Psoas muscle (tissue), 8 donors: ENCODE measurements at places on chromosomes 11 and 22. TPM values are rescaled to one million over a fixed set of nuclear protein-coding genes. Genes with fewer than 3 reads are reported as not detected.

- no peaks in the 10 kb centered on the region for H3K36me3 ChIP-seq
- H3K4me1 ChIP-seq = peaks cover 12% of the 10 kb centered on the region
- no peak overlapping the region for H3K4me3 ChIP-seq
- H3K27ac ChIP-seq = no peak overlapping the region
- no peaks in the 10 kb centered on the region for H3K27me3 ChIP-seq
These were observed 32.1 kb downstream of the HSD17B12 start for GRCh38 chr11:43712676-43713075.

- no peak for DNase-seq
- H3K4me1 ChIP-seq = no peaks in the 10 kb centered on the region
- H3K27ac ChIP-seq = no peak overlapping the region
- no peak overlapping the region for H3K4me3 ChIP-seq
- peaks cover 6% of the 10 kb centered on the region for H3K27me3 ChIP-seq
- no peaks in the 10 kb centered on the region for H3K36me3 ChIP-seq
These were observed 156.9 kb upstream of the HSD17B12 start for GRCh38 chr11:43523632-43524031.

ANO5 gene
- total RNA-seq = 42.1 TPM

NCF4 gene
- total RNA-seq = 2.7 TPM

- DNase-seq = no peak
- H3K27ac ChIP-seq = no peak overlapping the region
- no peaks in the 10 kb centered on the region for H3K36me3 ChIP-seq
- no peaks in the 10 kb centered on the region for H3K27me3 ChIP-seq
These were observed 448.0 kb upstream of the FAT3 start for GRCh38 chr11:91776655-91777054.

IGSF9B gene
- 3.4 TPM for total RNA-seq

DDI1 gene
- total RNA-seq = not detected

GRCh38 chr11:134261626-134262488 lies 8.5 kb downstream of the ACAD8 start:
- no peaks in the 10 kb centered on the region for H3K4me1 ChIP-seq
- H3K27me3 ChIP-seq = no peaks in the 10 kb centered on the region
- no peaks in the 10 kb centered on the region for H3K36me3 ChIP-seq

B3GAT3 gene
- total RNA-seq = 11.3 TPM

ABCC8 gene
- 1.4 TPM for total RNA-seq

DNA sequence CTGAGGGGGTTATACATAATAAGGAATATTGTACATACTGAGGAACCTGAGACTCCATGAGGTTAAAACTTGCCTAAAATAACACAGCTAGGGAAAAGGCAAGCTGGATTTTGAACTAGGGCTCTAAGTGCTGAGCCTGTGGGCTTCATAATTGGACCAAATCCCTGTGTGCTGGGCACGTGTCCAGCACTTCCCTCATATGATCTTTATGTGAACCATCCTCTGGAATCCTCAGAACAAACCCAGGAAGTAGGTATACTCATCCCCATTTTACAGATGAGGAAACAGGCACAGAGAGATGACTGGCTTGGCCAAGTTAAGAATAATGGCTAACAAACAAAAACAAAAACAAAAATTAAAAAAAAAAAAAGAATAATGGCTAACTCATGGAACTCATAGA lies 14.9 kb downstream of the RTN4RL2 start:
- no peaks in the 10 kb centered on the region for H3K27me3 ChIP-seq
- DNase-seq = no peak
- H3K36me3 ChIP-seq = no peaks in the 10 kb centered on the region
- H3K4me3 ChIP-seq = no peak overlapping the region

- H3K4me1 ChIP-seq = peaks cover 86% of the 10 kb centered on the region
- peak overlapping the region; percentile 97 for H3K27ac ChIP-seq
- no peaks in the 10 kb centered on the region for H3K27me3 ChIP-seq
- peak overlapping the region; percentile 71 for H3K4me3 ChIP-seq
- peak; percentile 83 for DNase-seq
These were observed 17.5 kb downstream of the USP2 start for GRCh38 chr11:119363851-119364590.

GRCh38 chr11:93520726-93521509 lies 22.3 kb downstream of the SMCO4 start:
- H3K36me3 ChIP-seq = no peaks in the 10 kb centered on the region
- H3K4me1 ChIP-seq = peaks cover 12% of the 10 kb centered on the region
- no peak overlapping the region for H3K4me3 ChIP-seq

DNA sequence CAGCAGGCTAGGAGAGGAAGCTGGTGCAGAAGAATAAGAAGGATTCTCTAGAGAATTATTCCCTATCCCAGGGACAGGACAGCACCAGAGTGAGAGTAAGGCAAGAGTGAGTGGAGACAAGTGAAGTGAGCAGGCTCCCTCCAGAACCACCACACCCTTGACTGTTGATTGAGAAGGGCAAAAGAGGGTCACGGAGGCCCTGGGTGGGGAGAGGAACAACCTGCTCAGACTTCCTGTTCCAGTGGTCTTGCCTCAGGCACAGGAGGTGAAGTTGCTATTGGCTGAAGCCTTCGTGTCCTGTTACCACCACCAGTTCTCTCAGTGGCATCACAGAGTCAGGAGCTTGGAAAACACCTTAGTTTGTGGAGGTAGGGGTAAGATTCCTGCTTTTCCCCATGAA lies 51.7 kb upstream of the CCDC89 start:
- no peak overlapping the region for H3K27ac ChIP-seq
- no peaks in the 10 kb centered on the region for H3K36me3 ChIP-seq
- no peaks in the 10 kb centered on the region for H3K27me3 ChIP-seq
- H3K4me3 ChIP-seq = no peak overlapping the region
- no peaks in the 10 kb centered on the region for H3K4me1 ChIP-seq
- no peak for DNase-seq

ANO3 gene
- not detected for total RNA-seq

DNA sequence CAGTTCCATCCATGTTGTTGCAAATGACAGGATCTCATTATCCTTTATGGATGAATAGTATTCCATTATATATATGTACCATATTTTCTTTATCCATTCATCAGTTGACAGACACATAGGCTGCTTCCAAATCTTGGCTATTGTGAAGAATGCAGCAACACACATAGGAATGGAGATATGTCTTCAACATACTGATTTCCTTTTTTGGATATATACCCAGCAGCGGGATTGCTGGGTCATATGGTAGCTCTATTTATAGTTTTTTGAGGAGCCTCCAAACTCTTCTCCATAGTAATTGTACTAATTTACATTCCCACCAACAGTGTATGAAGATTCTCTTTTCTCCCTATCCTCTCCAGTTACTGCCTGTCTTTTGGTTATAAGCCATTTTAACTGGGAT lies 383.9 kb upstream of the CHORDC1 start:
- no peak overlapping the region for H3K27ac ChIP-seq
- no peak overlapping the region for H3K4me3 ChIP-seq
- no peaks in the 10 kb centered on the region for H3K27me3 ChIP-seq
- no peak for DNase-seq

MAP6 gene
- total RNA-seq = 0.56 TPM

DNA sequence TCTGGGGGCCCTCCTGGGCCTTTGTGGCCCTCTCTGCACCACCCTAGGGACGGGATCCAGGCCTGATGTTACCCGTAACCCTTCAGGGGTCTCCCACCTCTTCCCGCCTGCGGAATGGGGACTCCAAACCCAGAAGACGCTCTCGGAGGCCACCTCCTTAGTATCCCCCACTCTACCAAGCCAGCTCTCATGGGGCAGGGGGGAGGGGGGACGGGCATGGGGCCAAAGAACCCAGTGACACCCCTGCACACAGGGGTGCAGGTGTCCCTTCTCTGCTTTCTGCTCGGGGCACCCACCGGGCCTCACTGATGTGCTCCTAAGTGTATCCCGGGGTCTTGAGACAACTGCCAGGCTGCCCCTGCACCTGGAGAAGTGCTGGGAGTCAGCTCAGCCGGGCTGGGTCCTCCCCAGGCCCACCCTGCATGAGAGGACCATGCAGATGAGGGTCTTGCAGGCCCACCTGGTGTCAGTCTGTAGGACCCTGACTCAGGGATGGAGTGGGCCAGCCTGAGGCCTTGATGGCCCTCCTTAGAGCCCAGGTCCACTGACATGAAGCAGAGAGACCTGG lies 176.9 kb downstream of the IGLL1 start:
- no peaks in the 10 kb centered on the region for H3K36me3 ChIP-seq
- no peak overlapping the region for H3K27ac ChIP-seq
- peaks cover 7% of the 10 kb centered on the region for H3K27me3 ChIP-seq
- H3K4me1 ChIP-seq = no peaks in the 10 kb centered on the region

KCNJ1 gene
- not detected for total RNA-seq

DNA sequence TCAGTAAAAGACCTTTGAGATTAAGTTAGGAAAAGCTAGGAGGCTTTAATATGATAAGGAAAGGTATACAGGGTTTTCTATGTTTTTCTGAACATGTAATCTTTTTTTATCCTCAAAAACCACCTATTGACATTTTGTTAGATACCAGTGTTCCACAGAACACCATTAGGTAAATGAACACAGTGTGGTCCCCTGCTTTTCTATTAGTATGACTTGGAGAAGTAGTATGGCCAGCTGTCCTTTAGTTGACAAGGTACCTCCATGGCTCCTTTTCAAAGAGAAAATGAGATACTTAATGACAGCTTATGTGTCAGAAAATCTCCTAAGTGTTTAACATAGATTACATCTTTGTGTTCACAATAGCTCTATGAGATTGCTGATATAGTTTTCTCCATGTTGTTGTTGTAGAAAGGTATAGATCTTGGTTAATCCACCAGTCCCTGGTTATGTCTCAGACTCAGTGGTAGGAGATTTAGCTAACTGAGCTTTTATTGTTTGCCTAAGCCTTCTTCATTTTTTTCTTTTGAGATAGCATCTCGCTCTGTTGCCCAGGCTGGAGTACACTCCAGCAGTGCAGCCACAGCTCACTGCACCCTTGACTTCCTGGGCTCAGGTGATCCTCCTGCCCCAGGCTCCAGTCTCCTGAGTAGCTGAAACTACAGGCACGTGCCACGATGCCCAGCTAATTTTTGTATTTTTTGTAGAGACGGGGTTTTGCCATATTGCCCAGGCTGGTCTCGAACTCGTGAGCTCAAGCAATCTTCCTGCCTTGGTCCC lies 46.0 kb downstream of the STIM1 start:
- no peak for DNase-seq
- H3K27me3 ChIP-seq = no peaks in the 10 kb centered on the region
- no peaks in the 10 kb centered on the region for H3K36me3 ChIP-seq
- H3K27ac ChIP-seq = peak overlapping the region; percentile 34
- H3K4me3 ChIP-seq = no peak overlapping the region

DNA sequence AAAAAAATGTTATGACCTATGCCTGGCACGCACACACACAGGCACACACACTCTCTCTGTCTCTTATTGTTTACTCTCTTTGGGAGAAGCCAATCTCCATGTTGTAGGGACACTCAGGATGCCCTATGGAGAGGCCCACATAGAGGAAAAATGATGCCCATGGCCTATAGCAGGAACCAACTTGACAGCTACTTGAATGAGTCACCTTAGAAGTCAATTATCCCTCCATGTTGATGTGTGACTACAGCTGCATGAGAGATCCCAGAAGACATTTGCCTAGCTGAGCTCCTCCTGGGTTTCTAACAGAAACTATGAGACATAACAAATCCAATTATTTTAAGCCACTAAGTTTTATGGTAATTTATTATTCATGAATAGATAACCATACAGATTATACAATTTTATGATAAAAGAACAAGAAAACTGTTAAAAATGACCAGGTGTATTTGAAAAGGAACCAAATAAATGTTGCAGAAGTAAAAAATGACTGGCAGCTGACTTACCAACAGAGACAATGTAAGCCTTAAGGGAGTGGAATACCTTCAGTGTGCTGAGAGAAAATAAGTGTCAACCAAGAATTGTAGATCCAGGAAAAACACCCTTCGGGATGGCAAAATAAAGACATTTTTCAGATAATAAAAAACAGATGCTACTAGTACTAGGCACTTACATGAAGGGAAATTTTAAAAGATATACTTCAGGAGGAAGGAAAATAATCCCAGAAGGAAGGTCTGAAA lies 403.7 kb upstream of the SYN3 start:
- H3K27me3 ChIP-seq = no peaks in the 10 kb centered on the region
- no peak overlapping the region for H3K4me3 ChIP-seq
- peaks cover 8% of the 10 kb centered on the region for H3K4me1 ChIP-seq
- DNase-seq = no peak
- no peaks in the 10 kb centered on the region for H3K36me3 ChIP-seq

- H3K4me1 ChIP-seq = peaks cover 14% of the 10 kb centered on the region
- no peaks in the 10 kb centered on the region for H3K27me3 ChIP-seq
- no peaks in the 10 kb centered on the region for H3K36me3 ChIP-seq
- DNase-seq = peak; percentile 78
These were observed 6.9 kb upstream of the POLDIP3 start for GRCh38 chr22:42621505-42622002.

- no peaks in the 10 kb centered on the region for H3K4me1 ChIP-seq
- no peak for DNase-seq
- H3K27ac ChIP-seq = no peak overlapping the region
- H3K27me3 ChIP-seq = no peaks in the 10 kb centered on the region
These were observed 33.8 kb upstream of the SPON1 start for GRCh38 chr11:13928566-13929251.

PTPRCAP gene
- total RNA-seq = 1.0 TPM

DNA sequence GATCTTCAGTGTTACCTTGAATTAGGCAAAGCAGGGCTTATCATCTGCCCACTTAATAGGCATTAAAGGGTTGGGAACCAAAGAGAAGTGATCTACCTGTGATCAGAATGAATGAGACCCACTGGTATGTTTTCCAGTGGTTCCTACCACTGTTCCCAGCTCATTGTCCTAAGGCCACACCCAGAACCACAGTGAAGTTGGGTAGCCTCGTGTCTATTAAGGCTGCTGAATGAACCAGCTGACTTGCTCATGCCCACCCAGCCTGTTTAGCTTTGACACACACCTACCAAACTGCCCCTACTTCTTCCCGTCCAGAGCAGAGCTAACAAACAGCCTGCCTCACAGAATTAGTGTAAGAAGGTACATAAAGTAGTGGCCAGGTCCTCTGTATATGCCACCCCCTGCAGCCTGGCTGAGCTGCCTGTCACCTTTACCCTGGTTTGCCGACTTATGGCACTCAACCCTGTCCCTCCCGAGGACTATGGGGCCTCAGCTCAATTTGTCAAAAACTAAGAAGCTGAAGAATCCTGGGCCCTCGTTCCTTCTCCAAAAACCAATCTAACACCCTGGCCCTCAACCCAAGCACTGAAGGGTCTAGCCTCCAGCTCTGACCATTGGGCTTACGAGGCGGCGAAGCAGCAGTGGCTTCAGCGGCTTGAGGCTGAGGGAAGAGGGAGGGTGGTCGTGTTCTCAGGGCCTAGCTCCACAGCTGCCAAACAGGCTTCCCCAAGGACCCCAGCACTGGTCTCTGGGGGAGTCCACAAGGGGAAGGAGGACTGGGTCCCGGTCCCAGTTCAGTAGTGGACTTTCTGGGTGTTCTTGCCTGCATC lies 9.8 kb downstream of the UCP2 start:
- no peak overlapping the region for H3K4me3 ChIP-seq
- H3K4me1 ChIP-seq = no peaks in the 10 kb centered on the region
- H3K27me3 ChIP-seq = no peaks in the 10 kb centered on the region
- DNase-seq = no peak
- no peak overlapping the region for H3K27ac ChIP-seq

TCP11L1 gene
- total RNA-seq = 4.6 TPM

PNPLA5 gene
- total RNA-seq = not detected

DNA sequence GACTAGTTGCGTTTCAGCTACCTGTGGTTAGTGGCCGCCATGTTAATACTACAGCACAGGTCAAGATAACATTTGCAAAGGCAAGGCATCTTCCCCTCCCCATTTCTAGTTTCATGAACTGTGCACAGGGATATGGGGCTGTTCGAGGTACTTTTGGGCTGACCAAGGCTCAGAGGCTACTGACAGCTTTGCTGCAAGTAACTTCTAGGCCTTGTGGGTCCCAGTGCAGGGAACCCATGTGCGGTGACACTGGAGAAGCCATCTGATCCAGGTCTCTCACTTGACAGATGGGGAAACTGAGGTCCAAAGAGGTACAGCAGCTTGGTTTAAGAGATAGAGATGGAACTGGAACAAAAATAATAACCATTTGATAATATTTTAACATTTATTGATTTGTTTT lies 13.6 kb downstream of the TIMP3 start:
- H3K4me1 ChIP-seq = peaks cover 39% of the 10 kb centered on the region
- DNase-seq = no peak
- no peaks in the 10 kb centered on the region for H3K36me3 ChIP-seq
- no peaks in the 10 kb centered on the region for H3K27me3 ChIP-seq
- H3K4me3 ChIP-seq = no peak overlapping the region
